Fibroblast of skin of back (primary cell): ENCODE measurements at places on chromosomes 11 and 22.

DNA sequence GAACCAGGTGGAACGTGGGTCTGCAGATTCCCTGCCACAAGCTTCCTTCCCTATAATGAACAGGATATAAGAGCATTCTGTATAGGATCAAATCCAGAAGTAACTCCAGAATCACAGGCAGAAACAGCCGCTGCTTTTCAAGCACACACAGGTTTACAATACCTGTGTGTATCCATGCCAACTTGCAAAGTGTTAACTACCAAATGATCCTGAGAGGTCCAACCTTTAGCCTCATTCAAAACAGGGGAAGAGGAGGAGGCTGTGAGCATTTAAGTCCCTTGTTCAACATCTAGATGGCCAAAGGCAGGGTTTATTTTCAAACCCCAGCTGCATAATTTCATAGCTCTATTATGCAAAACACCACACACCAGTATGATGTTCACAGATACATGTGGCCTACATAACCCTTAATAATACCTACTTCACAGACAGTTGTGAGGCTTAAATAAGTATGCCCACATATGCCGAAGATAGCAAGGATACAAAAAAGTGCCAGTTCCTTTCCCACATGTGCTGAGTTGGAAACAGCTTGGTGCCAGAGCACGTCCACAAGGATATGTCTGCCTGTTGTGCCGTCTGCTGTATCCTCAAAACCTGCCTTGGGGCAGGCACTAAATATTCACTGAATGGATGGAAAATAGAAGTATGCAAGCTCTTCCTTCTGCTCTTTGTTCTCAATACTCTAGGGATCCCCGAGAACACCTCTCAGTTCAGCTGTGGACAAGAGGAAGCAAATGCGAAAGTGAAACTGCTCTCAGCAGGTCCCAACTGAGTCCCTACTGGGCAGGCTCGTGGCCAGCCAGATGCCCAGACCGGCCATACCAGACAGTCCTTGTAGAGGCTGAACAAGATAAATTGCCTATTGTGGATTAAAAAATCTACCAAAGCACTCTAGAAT is 66.8 kb downstream of the LARGE1 start:
- DNase-seq, result peak; percentile 78

GRCh38 chr11:69700278-69701140 is 3.3 kb downstream of the FGF19 start:
- DNase-seq, result peak; percentile 74

- DNase-seq, result peak; percentile 54
Measured at GRCh38 chr11:35619116-35619854, 1.0 kb downstream of the FJX1 start.

DNA sequence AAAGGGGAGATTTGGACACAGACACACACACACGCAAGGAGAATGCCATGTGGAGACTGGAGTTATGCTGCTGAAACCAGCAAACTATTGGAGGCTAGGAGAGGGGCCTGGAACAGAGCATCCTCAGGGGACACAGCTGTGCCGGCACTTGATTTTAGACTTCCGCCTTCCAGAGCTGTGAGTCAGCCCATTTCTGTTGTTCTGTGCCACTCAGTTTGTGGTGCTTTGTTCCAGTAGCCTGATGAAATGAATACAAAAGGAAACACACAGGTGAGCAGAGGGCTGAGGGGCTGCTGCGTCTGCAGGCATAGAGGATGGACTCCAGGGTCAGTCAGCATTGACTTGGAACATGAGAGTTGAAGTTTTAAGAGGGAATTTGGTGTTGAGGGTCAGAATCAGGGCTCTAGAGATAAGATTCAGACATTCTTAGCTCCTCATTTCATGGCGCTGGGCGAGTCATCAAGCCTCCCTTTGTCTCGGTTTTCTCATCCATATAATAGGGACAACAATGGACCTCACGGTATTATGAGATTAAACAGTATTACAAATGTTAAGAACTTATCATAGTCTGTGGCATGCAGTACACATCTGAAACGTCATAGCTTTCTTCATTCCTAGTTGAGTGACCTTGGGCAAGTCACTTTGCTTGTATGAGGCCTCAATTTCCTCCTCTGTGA is 191.0 kb downstream of the MIAT start:
- peak; percentile 64 for DNase-seq

DNA sequence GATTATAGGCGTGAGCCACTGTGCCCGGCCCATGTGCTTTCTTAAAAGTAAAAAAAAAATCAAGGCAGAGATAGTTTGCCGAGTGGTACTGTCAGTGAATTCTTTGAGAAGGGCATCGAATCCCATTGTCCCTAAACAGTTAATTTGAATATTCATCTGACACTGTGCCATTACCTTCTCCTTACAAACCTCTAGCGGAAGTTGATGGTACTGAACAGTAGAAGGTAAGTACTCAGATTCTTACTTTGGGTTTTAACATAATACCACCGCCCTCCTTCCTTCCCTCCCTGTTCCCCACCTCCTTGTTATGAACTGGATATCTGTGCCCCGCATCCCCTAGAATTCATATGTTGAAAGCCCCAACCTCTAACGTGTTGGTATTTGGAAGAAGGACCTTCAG is 58.2 kb upstream of the CLMP start:
- DNase-seq, result no peak

DNA sequence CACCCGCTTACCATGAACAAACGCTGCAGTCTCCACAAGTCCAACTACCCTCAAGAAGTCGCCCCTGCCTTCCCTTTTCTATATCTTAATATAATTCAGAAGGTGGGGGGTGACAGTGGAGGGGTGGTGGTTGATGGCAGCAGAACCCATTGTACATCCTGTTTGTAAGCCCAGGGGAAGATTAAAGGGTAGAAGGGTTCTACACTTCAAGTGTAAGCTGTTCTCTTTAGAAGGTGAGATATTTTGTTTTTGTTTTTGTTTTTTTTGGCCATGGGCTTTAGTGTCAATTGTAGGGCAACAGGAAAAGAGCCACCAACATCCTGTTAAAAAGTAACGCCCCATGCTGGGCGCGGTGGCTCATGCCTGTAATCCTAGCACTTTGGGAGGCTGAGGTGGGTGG is 34.9 kb upstream of the RRAS2 start:
- DNase-seq, result no peak

DNA sequence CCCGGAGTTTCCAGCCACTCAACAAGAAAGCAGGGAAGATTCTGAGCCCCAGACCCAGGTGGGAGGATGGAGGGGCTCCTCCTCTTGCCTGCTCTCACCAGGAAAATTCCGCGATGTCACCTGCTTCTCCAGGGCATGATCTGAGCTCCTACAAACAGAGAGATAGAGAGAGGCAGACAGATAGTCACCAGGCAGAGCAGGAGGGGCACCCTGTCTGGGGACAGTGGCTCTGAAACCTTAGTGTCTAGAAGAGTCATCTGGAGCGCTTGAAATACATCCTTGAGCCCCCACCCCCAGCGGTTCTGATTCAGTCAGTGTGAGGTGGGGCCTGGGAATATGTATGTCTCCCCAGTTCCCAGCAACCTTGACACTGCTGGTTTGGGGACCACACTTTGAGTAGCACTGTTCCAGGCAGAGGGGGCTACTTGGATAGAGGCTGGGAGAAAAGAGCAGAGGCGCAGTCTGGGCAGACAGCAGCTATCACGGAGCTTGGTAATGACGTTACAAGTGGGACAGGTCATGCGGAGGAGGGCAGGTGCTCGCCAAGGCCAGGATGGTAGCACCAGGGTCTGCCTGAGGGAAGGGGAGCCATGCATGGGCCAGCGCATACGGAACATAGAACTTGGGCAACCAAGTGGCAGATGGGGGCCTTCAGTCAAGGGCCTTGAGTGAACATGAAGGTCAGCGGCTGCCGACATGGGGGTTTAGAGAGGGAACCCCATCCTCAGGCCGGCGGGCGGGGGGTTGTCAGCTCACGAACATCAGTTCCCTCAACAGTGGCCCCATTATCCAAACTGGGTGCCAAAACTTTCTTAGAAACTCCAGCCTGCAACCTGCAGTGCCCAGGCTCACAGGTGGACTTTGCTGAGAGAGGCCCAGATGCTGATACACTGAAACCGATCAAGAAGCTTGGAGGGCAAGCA is 60.9 kb upstream of the MYEOV start:
- no peak for DNase-seq

- peak; percentile 6 for DNase-seq
Measured at GRCh38 chr22:33969045-33969444, 48.8 kb upstream of the LARGE1 start.

DNA sequence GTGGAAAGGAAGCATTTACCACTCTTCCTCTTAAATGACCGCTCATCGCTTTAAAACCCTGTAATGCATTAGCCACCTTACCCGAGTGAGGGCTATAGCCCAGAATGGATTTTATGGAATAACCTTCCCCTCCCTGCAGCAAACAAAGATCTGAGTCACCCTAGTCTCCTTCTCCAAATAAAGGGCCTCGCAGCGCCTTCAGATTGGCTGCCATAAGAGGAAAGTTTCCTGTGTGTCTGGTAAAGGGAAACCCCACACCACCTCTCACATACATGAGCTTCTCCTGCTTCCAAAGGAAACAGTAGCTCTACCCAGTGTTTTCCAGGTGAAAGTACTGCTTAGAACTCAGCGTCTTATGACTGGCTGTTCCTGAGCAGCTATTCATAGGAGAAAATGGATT is 47.8 kb downstream of the PPP2R1B start:
- DNase-seq, result peak; percentile 61

DNA sequence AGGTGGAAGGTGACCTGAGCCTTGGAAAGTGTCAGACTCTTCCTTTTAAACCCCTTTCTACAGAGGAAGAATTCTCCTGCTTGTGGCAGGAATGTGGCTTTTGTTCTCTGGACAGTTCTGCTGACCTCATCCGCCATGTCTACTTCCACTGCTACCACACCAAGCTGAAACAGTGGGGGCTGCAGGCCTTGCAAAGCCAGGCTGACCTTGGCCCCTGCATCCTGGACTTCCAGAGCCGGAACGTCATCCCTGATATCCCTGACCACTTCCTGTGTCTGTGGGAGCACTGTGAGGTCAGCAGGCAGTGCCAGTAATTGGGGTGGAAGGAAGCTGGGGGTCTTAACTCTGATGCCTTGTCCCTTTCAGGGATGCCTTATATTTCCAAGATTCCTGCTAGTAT is 9.3 kb downstream of the HINFP start:
- DNase-seq, result no peak

GRCh38 chr11:92136797-92137196 is 87.8 kb upstream of the FAT3 start:
- no peak for DNase-seq

DNA sequence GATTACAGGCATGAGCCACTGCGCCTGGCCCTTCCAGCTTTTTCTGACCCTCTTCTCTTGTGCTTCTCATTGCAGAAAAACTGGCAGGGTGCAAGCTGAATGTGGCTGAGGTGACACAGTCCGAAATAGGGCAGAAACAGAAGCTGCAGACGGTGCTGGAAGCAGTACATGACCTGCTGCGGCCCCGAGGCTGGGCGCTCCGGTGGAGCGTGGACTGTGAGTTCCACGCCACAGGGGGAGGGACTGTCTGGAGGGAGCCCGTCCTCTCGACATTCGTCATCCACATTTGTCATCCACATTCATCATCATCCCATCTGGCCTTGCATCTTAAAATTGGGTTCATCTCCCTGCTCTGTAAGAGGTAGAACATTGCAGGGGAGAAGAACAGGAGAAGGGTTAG is 49.3 kb upstream of the PARVG start:
- no peak for DNase-seq

DNA sequence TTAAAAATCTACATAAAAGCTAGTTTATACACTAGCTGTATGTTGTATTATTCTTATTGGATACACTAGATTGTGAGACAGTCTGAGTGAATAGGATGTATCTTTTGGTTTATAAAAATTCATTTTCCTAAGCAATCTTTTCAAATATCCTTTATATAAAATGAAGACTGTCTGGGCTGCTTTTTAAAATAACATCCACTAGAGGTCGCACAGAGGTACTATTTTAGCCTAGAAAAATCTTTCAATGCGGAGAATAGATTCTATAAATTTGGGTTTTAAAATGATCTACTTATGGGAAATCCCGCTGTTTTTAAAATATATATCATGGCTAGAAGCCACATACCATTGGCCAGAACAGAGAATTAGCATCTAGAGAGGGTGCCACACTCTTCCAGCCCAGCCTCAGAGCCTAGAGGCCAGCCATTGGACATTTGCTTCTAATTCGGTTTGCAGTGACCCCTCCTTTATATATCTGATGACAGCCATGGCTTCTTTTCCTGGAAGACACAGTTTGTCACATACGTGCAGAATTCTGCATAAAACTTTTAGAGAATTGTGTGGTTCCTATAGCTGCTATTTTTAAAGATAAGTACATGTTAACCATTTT is 7.3 kb downstream of the C11orf97 start:
- peak; percentile 52 for DNase-seq

DNA sequence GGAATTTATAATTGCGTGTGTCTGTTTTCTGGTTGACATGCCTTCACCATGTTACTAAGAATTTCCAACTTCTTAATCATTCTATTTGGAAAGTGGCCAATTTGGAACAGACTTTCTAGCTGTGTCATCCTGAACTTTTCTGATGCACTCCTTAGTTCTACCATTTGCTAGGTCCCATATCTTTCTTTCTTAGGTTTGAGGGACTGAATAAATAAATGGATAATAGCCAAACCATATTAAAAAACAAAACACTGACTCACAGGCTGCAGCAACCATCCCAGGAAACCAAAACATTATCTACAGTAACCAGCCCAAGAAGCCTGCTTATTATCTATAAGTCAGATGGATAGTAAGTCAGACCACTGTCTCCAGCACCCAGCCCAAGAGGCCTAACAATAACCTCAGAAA is 57.5 kb upstream of the PLET1 start:
- DNase-seq, result peak; percentile 98

DNA sequence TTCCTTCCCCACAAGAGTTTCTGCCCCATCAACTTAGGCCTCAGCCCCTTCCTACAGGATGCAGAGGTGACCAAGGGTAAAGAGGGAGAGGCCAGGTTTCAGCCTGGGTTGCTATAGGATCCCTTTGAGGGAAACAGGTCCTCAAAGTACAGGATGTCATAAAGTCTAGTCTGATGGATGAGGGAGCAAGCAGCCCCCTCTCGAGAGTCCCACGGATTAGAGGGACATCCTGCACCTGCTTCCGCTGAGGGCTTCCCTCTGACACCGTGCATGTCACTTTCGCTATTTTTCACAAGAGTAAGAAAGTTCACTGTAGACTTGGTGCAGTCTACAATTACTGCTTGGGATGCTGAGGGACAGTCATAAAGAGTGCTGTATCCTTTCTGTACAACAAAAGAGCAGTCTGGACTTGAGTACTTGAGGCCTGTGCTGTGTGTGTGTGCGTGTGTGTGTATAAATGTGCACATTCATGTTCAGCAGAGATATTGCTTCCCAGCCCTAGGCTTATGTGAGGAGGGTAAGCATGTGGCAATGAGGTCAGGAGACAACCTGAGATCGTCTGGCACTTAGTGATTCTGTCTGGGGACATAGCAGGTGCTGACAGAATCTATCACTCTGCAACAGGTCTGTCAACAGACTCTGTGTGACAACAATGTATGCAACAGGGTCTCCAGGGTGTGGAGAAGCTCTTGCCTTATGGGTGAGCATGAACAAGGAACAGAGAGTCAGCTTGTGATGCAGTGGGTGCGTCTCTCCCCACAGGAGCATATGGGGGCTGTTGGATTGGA is 18.0 kb upstream of the CHST1 start:
- DNase-seq, result no peak

DNA sequence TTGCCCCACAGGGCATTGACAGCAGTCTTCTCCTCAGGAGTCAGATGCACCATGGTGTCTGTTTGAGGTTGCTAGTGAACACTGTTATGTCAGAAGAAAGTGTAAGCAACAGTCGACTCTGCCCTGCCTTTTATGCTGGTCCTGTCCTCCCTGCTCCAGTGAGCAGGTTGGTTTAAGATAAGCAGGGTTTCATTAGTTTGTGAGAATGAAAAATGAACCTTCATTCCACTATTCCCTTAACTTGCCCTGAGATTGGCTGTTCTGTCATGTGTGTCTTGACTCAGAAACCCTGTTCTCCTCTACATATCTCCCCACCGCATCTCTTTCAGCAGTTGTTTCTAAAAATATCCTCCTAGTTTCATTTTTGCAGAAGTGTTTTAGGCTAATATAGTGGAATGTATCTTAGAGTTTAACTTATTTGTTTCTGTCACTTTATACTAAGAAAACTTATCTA is at the start of gene HBD:
HBD (minus strand) TSS at position 103 of the 454 bp plus-strand sequence; CDS start at position 53, 50 bp downstream.
- no peak for DNase-seq
